GM20000 (cell line): ENCODE measurements at places on chromosomes 16 and 17.

DNA sequence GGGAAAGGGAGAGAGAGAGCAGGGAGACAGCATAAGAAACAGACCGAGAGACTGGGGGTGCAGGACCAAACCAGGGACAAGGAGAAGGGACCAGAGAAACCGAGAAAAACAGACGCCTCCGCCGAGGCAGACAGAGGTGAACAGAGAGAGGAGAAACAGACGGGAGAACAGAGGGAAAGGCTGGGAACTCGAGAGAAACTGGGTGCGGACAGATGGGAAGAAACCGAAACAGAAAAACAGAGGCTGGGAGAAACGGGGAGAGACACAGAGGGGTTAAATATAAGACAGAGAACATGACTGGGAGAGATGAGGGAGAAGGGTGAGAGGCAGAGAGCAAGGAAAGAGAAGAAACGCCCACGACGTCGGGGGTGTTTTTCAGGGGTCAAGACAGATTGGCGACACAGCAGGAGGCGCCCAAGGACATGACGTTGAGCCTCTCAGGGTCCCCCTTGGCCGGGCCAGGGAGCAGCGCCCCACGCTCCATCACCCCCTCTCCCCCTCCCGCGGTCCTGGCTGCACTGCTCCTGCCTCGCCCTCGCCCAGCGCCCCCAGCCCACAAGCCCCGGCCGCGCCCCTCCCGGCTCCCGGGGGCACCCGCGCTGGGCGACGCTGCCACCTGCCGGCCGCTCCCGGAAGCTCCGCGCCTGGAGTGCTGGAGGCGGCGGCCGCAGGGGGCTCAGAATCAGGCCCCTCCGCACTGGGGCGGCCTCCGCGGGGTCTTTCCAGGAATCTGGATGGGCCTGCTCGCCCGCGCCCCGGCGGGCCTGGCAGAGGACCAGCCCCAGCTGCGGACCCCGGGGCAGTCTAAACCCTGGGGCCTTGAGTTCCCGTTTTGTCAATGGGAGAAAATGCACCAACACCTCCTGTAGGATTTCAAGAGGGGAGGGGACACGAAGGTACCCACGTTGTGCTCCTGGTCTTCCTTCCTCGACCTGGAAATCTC lies 1.3 kb upstream of the TMEM92 start:
- peak; percentile 85 for DNase-seq

- DNase-seq, result no peak
These were observed 48.3 kb upstream of the C17orf78 start for GRCh38 chr17:37327341-37328090.

- peak; percentile 68 for DNase-seq
These were observed 8.0 kb downstream of the FLYWCH1 start for GRCh38 chr16:2919511-2920255.

DNA sequence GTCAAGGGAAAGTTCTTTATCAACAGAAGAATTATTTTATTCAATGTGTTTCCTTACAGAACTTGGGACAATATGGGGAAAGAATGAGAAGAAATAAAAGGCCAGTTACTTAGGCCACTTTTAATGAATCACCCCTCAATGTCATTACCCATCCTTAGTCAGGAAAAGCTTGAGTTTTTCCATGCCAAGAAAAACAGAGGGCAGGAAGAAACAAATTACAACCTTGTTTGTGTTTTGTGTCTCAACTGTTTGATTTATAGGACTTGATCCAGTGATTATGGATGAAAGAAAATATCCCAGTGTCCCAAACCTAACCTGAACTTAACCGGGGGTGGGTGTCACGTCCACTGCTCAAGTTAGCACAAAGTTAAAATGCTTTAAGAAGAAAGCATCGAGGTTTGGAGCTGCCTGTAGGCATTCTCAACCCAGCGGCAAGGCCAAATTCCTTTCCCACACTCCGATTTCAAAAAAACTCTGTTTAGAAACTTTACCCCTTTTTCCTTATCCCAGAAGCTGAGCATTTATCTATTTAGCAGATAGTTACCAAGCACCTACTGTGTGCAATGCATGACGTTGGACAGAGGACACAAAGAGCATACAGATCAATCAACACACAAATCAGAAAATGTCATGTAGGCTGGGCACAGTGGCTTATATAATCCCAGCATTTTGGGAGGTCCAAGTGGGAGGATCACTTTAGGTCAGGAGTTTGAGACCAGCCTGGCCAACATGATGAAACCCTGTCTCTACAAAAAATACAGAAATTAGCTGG lies 14.0 kb upstream of the CYB5B start:
- no peak for DNase-seq

DNA sequence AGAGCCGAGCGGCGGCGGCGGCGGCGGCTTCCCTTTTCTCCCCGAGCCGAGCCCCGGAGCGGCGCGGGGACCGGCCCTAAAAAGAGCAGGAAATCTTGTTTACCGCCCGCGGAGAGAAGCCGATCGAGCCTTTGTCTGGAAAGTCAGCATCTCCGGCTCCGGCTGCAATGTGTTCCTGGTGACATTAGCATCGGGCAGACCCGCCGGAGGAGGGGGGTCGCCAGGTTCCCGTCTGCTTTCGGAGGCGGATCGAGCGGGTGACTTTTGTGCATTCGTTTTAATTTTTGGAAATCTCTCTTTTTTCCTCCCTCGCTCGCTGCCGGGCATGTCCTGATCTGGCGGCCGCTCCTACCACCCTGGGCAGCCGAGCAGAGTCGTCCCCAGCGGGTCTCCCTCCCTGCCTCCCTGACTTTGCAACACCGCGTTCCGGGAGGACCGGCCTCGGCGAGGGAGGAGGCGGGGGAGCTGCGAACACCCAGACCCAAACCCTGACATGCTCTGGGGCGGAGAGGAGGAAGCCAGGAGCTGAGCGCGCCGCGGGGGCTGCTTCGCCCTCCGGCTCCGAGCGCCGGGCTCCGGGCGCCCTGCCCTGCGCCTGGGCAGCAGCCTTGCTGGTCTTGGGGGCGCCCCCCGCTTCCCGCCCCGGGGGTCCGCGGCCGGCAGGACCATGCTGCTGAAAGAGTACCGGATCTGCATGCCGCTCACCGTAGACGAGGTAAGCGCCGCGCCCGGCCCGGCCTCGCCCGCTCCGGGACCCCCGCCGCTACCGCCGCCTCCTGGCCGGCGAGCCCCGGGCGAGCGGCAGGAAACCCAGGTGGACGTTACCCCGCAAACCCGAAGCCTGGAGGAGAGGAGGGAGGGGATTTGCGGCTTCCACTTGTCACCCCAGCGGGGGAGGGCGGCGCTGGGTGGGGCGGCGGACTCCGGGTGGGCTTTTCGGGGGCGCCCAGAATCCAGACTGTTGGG lies 690 bp downstream of the PITPNC1 start:
- DNase-seq, result peak; percentile 78

- no peak for DNase-seq
These were observed 1.6 kb downstream of the CA7 start for GRCh38 chr16:66845791-66846221.

GRCh38 chr17:36527621-36528250 lies 6.9 kb downstream of the MYO19 start:
- DNase-seq, result no peak

GRCh38 chr17:82035956-82036633 lies 1.4 kb downstream of the DCXR start:
- no peak for DNase-seq

DNA sequence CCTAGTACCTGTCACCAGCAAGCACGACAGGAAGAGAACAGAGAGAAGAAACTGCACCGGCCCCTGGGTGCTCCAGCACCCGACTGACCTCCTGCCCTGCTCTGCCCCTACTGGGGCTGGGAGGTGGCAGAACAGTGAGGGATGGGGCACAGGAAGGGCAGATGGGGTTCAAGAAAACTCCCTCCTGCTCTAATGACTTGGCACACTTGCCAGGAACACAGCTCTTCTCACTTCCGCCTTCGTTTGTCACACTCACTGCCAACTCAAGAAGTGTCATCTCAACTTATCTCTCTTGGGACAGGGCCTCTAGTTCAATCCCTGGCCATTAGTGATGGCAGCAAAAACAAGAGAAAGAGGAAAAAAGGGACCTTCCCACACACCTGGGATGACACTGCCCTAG lies 42.7 kb upstream of the ICAM2 start:
- no peak for DNase-seq

DNA sequence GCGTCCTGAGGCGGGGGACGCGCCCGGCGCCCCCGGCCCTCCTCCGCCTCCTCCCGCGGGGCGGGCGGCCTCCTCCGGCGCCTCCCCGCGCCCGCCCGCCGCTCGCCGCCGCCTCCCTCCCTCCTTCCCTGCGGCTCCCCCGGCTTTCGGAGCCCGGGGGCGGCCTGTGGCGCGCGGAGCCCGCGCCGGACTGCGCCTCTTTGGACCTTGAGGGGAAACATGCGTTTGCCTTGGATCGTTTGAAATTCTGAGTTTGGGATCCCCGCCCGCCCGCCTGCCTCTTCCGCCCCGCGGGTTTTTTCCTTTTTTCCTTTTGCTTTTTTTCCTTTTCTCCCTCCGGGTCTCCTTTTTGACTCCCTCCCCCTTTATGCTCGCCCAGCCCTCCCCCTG lies 390 bp downstream of the ZNRF1 start:
- peak; percentile 79 for DNase-seq

DNA sequence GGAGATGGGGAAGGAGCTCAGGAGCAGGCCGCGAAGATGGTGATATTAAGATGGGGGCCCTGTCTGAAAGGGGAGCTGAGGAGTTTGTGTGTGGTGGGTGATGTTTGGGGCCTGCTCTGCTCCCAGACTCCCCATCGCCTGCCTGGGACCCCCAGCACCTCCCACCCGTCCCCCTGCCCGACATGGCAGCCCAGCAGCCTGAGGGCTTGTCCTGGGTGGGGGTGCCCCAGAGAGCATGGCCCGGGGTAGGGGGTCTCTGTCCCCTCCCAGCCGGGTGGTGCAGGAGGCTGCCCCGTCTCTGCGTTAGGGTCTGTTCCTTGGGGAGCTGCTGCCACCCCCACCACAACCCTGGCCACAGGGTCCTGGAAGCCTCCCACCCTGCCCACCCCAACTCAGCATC lies 5.2 kb downstream of the CDH15 start:
- no peak for DNase-seq

DNA sequence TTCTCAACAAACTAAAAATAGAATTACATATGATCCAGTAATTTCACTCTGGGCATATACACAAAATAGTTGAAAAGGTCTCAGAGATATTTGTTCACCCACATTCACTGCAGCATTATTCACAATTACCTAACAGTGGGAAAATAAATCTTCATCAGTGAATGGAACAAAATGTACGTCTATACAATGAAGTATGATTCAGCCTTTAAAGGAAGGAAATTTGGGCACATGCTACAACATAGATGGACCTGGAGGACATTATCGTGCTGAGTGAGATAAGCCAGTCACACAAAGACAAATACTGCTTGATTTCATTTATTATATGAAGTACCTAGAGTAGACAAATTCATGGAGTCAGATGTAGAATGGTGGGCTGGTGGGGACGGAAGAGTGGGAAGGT lies 47.0 kb downstream of the MFSD11 start:
- no peak for DNase-seq

GRCh38 chr17:67161573-67161972 lies 83.4 kb downstream of the HELZ start:
- DNase-seq, result no peak

GRCh38 chr17:43857957-43858600 lies 11.1 kb downstream of the CD300LG start:
- no peak for DNase-seq

DNA sequence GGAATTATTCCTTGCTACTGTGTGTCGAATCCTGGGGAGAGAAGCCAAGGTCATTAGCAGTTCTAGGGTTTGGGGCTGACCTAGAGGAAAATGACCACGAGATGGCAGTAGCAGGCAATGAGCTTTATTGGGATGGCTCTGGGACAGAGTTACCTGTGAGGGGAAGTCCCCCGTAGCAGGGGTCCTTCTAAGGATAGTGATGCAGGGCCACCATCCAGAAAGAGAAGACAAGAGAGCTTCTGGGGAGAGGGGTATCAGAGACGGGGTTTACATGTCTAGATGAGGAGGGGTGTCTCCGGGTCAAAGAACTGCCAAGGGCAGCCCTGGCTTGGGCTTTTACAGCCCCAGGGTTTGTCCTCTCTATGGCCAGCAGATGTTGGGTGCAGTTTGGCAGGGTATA lies 6.4 kb upstream of the GGT6 start:
- DNase-seq, result peak; percentile 78

- peak; percentile 55 for DNase-seq
These were observed 1.1 kb upstream of the FASN start for GRCh38 chr17:82098939-82099763.

GRCh38 chr16:10740845-10741208 lies 2.8 kb upstream of the NUBP1 start:
- DNase-seq, result no peak

GRCh38 chr16:85553436-85554113 lies 59.5 kb upstream of the GSE1 start:
- DNase-seq, result peak; percentile 91

DNA sequence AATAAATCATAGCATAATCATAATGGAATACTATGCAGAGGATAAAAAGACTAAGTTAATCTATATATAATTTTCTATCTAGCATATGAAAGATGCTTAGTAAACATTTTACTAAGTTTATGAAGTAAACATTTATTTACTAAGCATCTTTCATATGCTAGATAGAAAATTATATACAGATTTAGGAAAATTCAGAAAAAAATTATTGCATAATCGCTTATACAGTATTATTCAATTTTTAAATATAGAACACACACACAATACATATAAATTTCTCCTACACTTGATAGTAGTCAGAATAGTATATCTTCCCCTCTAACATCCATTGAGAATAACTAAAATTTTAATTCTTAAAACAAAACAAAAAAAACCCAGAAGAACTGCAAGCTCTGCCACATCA lies 110.8 kb downstream of the CA4 start:
- no peak for DNase-seq

- DNase-seq, result no peak
These were observed 48.5 kb downstream of the TIMM22 start for GRCh38 chr17:1045456-1045855.

- DNase-seq, result no peak
These were observed 189.5 kb downstream of the ABCC12 start for GRCh38 chr16:47966325-47966724.

DNA sequence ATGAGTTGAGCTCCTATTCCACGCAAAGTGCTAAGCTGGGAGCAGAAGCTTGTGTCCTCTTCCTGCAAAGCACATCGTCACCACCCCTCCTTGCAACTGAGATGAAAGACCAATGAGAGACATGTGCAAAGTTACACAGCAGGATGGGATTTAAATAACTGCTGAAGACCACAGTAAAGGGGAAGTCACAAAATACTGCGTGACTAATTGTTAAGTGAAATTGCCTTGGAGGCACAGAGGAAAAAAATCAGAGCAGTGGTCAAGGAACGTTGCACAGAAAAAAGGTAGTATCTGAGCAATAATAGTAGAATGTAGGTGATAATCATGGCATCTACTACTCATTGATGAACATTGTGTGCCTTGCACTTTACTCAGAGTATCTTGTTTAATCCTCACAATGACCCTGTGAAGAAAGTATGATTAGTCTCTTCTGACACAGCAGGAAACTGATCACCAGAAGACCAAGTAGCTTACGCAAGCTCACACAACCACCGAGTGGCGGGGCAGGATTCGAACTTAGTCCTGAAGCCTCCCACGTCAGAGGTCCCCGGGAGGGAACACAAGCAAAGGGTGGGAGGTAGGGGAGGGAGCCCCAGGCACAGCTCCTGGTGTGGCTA lies 15.4 kb upstream of the MYO18A start:
- DNase-seq, result peak; percentile 69

- no peak for DNase-seq
These were observed 50.0 kb downstream of the OTOA start for GRCh38 chr16:21713549-21714368.

- DNase-seq, result no peak
These were observed 1.3 kb upstream of the NOL11 start for GRCh38 chr17:67716405-67716798.

- DNase-seq, result no peak
These were observed 77.4 kb downstream of the BPTF start for GRCh38 chr17:67902511-67903231.
